M059J (cell line): ENCODE measurements at places on chromosomes 2 and 18. TPM values are rescaled to one million over a fixed set of nuclear protein-coding genes. Genes with fewer than 3 reads are reported as not detected.
A peak's percentile ranks its signal among the peaks of the same experiment; 100 is the strongest.

Gene C2orf15
- total RNA-seq = 0.39 and 1.4 TPM in 2 replicates

Gene SNRPD1
- total RNA-seq = 21.4 and 69.3 TPM in 2 replicates

Gene GALR1
- total RNA-seq = not detected in 2 replicates

Gene CABYR
- total RNA-seq = 9.4 and 12.0 TPM in 2 replicates

Gene C18orf63
- not detected in 2 replicates for total RNA-seq

Gene BCL2
- total RNA-seq = 0.07 TPM in 1 of 2 replicates, not detected in the other

Gene EPAS1
- total RNA-seq = 22.0 and 23.7 TPM in 2 replicates

Gene B3GNT7
- 0.17 and 0.57 TPM in 2 replicates for total RNA-seq

Gene DSC3
- not detected in 2 replicates for total RNA-seq

Gene ZNF519
- 6.2 and 7.4 TPM in 2 replicates for total RNA-seq

Gene HMSD
- total RNA-seq = 0.84 and 1.6 TPM in 2 replicates

Gene DYNAP
- not detected in 2 replicates for total RNA-seq

Gene CYB5A
- total RNA-seq = 167 and 192 TPM in 2 replicates

Gene RESP18
- not detected in 2 replicates for total RNA-seq

Gene C2orf72
- 1.1 and 1.6 TPM in 2 replicates for total RNA-seq

Gene CDH19
- not detected in 2 replicates for total RNA-seq

GRCh38 chr2:122166820-122167219, 411.4 kb downstream of the TSN start:
- no peak for DNase-seq

DNA sequence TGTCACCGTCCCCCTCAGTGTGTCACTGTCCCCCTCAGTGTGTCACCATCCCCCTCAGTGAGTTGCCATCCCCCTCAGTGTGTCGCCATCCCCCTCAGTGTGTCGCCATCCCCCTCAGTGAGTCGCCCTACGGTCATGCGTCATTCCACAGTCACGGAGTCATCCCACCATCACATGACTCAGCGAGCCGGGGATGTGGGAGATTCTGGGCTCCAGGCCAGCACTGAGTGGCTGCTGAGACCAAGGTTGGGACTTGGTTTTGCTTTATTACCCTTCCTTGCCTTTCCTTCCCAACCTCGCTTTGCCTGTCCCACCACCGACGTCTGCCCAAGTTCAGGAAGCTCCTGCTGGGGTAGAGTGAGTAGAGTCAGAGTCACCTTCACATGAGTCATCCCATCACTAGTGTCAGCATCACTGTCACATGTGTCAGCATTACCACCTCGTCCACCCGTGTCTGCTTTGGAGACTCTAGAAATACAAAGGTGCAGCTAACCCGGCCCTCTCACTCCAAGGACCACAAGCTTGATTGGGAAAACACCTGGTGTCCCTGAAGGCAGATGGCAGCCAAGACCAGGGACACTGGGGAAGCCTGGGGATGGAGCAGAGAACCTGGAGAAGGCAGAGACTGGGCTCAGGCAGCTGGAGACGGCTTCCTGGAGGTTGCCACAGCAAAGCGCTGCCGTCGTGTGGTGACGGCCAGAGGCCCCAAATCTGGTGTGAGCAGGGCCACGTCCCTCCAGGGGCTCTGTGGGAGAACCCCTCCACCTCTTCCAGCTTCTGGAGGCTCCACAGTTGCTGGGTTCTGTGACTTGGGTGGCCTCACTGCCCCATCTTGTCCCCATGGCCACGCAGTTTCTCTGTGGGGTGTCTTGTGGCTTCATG, 485.2 kb upstream of the SALL3 start:
- peak; percentile 9 for DNase-seq

- DNase-seq = no peak
These were observed 228.3 kb downstream of the PTGR3 start for GRCh38 chr18:74980669-74981068.

GRCh38 chr18:12491611-12492435, 84.1 kb downstream of the PRELID3A start:
- DNase-seq = no peak

GRCh38 chr2:118607641-118608040, 239.8 kb downstream of the EN1 start:
- no peak for DNase-seq

GRCh38 chr2:118268268-118268667, 180.0 kb downstream of the INSIG2 start:
- no peak for DNase-seq

DNA sequence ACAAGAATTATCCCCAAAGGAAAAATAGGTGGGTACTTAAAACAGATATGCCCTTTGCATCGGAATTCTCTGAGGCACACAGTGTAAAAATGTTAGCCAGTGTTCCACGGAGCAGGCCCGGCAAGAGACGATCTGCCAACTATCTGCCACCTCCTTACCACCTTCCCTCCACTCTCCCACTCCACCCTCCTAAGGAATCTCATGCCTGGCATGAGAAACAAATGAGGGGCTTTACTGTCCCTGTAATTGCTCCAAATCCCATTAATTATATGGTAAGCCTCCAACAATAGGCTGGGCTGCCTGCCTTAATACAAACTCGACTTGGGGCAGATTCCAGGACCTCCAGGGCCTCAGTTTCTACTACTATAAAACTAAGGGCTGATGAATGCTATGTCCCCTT, 102.3 kb downstream of the ZBTB7C start:
- no peak for DNase-seq

- no peak for DNase-seq
These were observed 7.3 kb downstream of the EMILIN2 start for GRCh38 chr18:2853926-2854664.

- no peak for DNase-seq
These were observed 324.5 kb upstream of the MYT1L start for GRCh38 chr2:2655453-2656114.

DNA sequence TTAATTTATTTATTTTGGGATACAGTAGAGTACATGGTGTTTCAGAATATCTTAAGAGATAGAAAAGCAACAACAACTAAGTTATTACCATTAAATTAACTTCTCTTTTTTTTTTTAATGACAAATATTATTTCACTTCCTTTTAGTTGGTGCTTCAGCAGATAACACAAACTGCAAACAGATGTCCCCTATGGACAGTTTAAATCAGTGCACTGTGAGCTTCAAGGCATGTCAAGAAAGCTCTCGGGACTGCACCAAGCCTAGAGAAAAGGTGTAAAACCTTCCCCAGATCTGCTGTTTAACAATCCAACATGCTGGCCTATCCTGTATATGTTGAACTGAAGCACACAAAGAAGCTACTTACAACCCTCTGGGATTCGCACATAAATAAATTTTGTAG, 122.7 kb downstream of the TCF4 start:
- DNase-seq = no peak

DNA sequence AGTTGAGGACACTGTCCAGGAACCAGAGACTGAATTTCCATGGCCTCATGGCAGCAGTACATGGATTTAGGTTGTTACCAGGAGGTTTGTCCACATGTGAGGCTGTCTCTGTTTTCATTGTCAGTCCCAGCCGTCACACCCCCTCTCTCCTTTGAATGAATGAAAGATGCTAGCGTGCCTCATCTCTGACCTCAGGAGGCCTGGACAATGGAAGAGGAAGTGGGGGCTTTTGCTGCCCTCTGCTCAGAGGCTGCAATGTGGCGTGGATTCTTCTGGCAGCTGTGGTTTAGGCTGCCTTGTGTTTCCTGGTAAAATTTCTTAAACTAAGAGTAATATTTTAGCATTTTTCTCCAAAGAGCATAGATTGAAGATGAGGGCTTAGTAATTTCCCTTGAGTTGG, 47.5 kb downstream of the RAB31 start:
- DNase-seq = no peak

DNA sequence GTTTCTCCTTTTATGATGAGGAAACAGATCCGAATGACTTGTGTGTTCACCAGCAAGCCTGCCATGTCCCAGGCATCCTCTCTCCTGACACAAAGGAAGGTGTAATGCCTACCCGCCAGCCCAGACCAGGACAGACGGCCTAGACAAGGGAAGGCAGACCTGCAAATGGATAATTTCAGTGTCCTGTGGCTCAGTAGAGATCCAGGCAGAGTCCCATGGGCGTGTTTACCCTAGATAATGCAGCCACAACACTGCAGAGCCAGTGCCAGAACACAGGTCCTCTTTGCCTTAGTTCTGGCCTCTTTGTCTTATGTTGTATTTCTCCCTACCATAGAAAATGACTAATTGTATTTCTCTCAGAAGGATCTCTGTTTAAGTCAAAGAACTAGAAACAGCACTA, 12.7 kb downstream of the TRAPPC12 start:
- no peak for DNase-seq

- DNase-seq = peak; percentile 0
These were observed 184.8 kb upstream of the VWC2L start for GRCh38 chr2:214226061-214226460.

GRCh38 chr2:6072768-6073167, 380.6 kb downstream of the SOX11 start:
- no peak for DNase-seq

DNA sequence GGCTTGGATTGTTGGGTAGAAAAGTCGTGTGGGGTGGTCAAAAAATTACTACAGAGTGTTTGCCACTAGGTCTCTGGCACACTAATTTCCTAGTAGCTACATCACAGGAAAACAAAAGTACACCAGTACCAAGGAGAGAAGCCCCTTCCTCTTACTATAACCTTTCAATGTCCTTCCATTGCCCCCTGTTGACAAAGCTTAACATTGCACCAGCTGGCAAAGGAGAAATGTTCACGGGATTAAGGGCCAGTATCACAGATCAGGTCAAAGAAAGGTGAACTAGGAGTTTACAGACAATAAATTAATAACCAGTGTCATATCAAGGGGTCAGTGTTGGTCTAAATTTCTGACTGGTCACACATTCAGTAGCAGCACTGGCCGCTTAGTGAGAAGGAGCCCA, 1139.6 kb upstream of the FAM98A start:
- DNase-seq = no peak

- DNase-seq = peak; percentile 91
These were observed 626 bp upstream of the SLC1A4 start for GRCh38 chr2:64988420-64989125.

GRCh38 chr2:222656526-222657446, 894 bp upstream of the FARSB start:
- DNase-seq = peak; percentile 3

DNA sequence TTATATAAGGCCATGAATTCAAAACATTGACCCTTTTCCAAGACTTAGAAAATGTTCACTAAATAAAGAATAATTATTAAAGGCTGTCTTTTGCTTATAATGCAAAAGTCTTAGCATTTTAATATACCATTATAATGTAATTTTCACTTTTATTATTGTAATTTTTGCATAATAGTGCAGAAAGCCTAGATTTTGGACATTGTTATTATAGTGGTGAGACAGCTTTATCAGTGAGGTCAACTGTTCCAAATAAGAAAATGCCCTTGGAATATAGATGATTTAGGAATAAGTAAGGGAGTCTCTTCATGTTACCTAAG, 56.6 kb downstream of the ATIC start:
- no peak for DNase-seq

- peak; percentile 84 for DNase-seq
These were observed 625.6 kb upstream of the CDH2 start for GRCh38 chr18:28802546-28802945.

DNA sequence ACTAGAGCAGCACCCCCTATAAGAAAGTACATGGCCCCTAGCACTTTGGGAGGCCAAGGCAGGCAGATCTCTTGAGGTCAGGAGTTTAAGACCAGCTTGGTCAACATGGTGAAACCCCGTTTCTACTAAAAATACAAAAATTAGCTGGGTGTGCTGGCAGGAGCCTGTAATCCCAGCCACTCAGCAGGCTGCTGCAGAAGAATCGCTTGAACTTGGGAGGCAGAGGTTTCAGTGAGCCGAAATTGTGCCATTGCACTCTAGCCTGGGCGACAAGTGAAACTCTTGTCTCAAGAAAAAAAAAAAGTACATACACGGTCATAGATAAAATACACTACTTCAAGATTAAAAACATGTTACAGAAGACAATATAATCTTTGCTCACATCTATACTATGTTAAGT, 63.8 kb downstream of the RAPH1 start:
- DNase-seq = no peak

- DNase-seq = no peak
These were observed 1112.3 kb upstream of the FANCL start for GRCh38 chr2:59353306-59353921.

DNA sequence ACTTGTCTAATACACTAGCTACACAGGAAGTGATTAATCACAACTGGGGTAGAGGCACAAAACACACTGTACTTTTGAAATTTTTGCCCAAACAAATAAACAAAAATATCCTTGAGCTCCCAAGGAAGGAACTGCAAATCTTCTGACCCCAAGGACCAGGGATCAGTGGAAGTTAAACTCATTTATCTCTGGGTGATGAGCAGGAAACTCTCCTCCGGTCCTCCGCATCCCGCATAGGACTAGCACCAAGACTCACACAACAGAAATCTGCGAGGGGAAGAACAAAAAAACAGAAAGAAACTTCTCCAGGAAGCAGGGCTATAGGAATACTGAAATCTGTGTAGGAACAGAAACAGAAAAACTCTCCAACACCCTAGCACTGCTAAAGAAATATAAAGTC, 650.3 kb downstream of the DCDC2C start:
- no peak for DNase-seq

DNA sequence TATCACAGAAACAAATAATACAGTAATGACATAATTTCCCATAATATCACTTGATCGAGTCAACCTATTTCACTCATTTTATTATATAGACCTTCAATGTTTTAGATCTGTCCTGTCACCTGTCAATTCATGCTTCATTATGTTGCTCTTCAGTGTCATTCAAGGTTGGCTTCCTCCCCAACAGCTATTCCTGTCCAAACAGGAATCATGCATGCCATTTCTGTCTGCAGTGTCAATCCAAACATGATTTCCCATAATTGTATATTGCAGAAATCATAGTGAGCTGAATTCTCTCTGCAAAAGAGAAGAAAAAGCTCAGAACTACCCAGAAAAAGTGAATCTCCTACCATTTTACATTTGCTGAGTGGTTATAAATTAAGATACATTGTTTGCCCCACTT, 628.6 kb downstream of the NR4A2 start:
- DNase-seq = no peak

GRCh38 chr2:221205103-221205673, 366.9 kb downstream of the EPHA4 start:
- DNase-seq = no peak
